ENCODE measurements at places on chromosomes 12 and 14.

DNA sequence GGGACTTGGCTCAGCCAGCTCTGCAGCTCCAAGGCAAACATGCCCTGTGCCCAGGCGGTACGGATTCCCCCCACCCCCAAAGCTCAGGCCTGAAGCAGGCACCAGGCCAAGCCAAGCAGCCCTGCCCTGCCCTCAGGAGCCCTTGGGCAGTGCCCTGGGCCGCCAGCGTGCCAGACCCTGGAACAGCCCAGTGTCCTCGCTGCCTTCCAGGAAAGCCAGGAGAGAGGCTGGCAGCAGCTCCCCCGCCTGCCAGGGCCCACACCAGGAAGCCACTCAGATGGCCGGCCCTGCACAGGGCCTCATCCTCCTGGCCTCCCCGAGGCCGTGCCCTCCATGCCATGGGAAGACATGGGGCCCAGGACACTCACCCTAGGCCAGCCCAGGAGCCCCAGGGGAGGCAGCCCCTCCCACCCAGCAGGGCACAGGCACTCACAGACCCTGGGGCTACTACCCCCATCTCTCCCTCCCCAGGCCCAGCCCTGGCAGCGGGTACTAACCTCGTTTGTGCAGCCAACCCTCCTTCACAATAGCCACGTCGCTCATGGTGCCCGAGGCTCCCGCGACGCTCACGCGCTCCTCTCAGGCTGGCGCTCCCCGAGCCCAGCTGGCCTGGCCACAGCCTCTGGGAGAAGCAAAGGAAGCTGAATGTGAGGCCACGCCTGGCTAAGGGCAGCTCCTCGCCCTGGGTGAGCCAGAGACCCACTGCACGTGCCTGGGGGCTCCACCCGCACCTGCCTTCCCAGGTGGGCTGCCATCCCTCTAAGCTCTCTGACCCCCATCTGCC is 3.3 kb downstream of the AKT1 start:
- no peak for DNase-seq

- no peak for DNase-seq
Observed at GRCh38 chr12:54349679-54350078, 14.6 kb downstream of the GPR84 start.

- DNase-seq = no peak
Observed at GRCh38 chr12:108465417-108465816, 49.7 kb upstream of the FICD start.

- no peak for DNase-seq
Observed at GRCh38 chr12:117688446-117688845, 280.3 kb downstream of the KSR2 start.

DNA sequence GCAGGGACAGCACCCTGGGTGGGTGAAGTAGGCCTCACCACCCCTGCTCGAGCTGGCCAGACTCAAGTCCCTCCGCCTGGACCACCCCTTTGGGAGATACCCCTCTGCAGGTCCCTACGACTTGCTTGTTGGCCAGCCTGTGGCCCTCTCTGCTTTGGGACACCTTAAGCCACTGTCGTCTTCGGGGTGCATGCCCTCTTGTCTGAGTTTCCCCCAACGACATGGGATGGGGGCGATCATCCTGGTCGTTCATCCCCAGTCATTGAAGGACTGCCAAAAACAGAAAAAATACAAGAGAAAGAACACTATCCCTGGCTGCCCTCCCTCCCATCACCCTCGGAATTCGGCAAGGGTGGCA is 151.1 kb downstream of the DPF3 start:
- DNase-seq = no peak

DNA sequence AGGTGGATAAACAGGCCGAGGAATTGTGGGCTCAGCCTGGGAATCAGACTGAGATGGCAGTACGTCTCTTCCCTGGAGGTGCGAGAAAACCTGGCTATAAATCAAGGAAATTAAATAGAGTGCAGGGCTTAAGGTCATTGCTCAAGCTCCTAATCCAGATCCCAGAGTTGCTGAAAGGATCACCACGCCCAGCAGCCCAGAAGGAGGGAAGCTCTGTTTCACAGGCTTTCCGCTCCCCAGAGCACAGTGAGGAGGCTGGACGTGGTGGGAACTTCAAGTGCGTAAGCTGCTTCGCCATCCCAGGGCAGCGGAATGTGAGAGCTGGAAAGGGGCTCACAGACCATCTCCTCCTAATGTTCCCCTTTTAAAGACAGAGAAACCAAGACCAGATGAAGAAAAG is 651.6 kb upstream of the TBX3 start:
- DNase-seq = no peak

- DNase-seq = no peak
Observed at GRCh38 chr12:104903648-104904423, 54.3 kb downstream of the SLC41A2 start.

DNA sequence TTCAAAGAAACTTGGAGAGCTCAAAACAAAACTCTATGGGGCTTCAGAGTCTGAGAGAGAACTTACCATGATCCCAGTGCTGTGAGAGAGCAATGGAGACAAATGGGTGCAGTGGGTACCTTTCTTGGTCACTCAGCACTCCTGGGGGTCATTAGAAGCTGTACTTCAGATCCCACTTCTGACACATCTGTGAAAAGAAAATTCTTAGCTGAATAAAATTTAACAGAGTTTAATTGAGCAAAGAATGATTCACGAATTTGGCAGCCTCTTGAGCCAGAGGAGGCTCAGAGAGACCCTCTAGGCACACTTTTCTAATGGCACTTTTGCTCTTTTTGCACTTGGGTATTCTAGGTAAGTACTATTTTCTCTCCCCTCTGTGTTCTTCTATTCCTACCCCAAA is 96.8 kb upstream of the SYT10 start:
- DNase-seq = no peak

- no peak for DNase-seq
Observed at GRCh38 chr14:95228240-95228639, 70.9 kb upstream of the DICER1 start.

GRCh38 chr14:24990050-24990449 is 59.9 kb downstream of the STXBP6 start:
- DNase-seq = no peak

DNA sequence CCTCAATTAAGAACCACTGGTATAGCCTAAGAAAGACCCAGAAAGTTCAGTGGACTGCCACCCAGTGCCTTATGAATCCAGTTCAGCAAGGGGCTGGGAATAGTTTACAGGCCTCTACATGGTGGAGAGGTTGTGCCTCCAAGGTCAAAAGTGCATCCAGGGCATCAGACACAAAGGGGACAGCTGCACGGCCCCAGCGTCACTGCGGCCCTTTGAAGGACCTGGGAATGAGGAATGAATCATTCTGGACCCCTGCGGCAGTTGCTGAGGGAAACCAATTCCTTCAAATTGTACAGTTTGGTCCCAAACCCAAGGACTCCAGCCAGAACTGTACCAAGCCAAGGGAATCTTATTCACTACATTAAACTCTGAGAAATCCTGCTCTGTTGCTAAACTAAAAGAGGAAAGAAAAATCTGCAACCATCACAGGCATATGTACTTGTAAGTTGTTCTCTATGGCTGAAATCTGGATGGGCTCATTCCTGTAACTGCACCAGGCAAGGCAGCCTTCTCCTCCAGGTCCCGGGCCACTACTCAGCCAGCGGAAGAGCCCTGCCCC is 10.9 kb upstream of the NGB start:
- no peak for DNase-seq

DNA sequence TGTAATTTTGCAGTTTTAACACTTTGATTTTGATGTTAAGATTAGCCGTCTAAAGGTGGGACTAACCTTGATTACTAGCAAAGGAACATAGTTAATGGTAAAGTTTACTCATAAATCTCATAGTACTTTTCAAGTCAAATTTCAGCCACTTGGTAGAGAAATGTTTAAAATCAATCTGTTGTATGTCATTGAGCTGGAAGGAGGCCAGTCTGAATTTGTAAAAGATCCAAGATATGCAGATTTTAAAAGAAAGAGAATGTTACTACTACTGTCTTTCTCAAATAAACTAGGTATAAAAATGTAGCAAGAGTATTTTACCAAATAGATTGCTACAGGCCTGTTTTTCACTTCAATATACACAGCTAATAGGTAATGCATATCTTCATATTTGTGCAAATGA is 600.8 kb upstream of the SEL1L start:
- no peak for DNase-seq

DNA sequence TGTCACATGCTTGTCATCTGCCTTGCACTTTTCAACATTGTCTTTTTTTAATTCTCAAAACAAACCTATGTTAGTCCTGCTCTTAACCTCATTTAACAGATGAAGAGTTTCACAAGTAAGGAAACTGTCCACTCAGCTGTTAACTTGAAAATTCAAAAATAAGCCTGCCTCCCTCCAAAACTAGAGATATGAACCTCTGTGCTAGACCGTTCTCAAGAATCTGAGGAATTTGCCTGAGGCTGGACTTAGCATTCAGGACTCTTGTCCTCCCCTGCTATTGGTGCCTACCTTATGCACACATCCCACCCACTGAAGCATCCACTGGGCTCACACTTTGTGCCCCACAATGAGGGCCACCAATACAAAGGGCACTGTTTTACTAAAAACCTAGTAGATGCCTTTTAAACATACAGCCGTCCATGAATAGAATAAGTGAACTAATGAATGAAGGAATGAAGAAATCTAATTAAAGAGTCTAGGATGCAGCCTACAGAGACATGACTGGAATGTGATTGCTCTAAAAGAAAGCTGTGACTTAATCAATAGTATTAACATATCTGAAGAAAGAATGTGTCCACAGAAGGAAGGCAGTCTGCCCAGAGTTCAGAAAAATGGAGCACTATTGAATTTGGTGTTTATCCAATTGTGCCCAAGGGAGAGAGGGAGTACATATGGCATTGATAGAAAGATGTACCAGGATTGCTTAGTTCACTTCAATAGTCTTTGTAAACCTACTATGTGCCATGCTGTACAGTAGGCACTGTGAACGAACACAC is 238.5 kb downstream of the SPTSSA start:
- DNase-seq = no peak

DNA sequence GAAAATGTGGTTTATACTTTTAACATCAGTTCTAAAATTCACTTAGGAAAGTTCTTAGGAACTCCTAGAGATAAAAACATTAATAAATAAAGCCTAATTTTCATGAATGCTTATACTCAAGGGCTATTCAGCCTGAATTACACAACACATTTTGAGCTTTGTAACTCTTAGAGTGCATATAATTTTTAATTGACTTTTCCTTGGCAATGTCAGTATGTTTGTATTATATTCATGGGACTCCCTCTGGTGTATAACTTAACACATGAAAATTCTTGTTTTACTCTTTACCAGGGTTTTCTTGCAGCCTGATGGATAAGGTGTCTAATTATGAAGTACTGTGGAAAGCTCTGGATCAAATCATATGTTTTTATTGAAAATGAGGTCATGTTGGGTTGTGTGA is 150.6 kb upstream of the HMGA2 start:
- DNase-seq = no peak

DNA sequence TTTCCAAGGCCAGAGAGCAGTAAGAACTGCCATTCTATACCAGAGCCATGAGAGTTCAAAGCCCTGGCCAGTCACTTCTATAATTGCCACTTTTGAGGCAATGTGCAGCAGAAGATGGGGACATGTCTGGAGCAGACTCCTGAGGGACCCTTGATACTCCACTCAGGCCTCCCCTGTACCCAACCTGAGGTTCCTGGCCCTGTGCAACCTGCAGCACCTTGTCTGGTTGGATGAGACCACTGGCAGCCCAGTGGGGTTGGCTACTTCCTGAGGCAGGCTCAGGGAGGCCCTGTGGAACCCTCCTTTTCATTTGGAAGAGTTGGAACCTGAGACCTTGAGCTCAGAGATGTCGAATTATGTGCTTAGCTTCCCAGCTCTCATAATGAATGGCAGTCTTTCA is 54.4 kb downstream of the GALNT16 start:
- no peak for DNase-seq

- DNase-seq = no peak
Observed at GRCh38 chr12:12899530-12900380, 8.4 kb downstream of the GPRC5A start.

DNA sequence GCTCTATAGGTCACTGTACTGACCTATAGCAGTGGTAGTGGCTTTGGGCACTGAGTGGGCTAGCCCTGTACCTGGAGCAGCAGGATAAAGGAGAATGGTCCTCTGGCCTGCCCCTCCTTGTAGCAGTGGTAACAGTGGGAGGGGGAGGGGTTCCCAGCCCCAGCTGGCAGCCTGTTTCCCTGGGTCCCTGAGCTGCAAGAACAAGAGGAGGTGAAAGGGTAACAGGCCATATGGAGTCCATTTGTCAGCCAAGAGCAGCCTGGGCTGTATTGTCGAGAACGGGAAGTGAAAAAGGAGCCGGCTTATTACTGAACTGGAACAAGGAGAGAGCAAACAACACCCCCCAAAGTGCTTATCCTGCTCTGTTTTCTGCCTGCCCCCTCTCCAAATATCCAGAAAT is 73.8 kb upstream of the SRSF5 start:
- no peak for DNase-seq

- DNase-seq = no peak
Observed at GRCh38 chr14:33834466-33835260, 116.2 kb downstream of the EGLN3 start.

- DNase-seq = no peak
Observed at GRCh38 chr12:110149086-110149660, 25.0 kb downstream of the IFT81 start.

DNA sequence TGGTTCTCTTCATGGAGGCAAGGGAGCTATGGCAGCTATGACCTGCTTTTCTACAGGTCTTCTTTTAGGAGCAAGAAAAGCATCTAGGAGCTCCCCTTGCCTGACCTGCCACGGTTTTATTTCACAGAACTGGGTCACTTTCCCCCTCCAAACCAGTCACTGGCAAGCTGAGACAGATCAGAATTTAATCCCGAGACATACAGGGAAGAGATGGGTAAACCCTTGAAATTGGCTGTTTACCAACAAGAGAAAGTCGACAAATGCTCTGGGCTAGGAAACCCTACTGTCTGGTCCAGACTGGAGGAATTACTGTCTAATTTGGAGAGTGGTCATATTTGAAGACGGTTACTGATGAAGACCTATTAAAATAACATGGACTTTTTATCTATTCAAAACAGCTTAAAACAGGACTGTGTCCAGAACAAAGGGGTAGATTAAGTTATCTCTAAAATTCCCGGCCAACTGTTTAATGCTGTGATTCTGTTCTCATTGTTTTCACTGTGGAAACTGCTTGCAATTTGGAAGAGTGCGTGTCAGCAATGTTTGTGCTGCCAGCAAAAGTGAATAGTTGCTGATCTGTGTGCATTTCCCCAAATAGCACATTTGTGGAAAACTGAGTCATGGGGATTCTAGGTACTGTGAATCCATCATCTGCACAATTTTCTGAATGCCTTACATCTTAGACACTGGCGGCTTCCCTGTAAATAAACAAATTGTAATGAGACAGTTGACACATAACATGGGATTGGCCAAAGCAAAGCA is 73.4 kb upstream of the EEA1 start:
- DNase-seq = no peak

- no peak for DNase-seq
Observed at GRCh38 chr12:110676171-110676570, 12.7 kb downstream of the HVCN1 start.

GRCh38 chr12:9719790-9720189 is 13.1 kb downstream of the CLECL1 start:
- DNase-seq = no peak

DNA sequence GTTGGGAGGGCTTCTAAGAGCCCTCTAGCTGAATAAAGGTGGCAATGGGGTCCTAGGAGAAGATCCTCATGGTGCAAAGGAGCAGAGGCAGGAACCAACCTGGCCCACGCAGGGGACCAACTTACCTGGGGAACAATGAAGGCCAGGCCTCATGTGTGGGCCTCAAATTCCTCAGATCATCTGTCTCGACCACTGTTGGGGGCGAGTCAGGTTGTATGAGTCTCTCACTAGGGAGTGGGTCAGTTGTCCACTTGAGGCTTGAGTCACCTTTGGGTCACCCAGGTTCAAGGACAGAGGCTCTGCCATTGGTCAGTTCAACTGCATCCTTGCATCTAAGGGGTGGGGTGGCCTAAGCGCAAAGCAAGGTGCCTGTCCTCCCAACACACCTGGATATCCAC is 43.7 kb upstream of the BDKRB2 start:
- no peak for DNase-seq
